ENCODE measurements at places on chromosomes 16 and 17. TPM values are rescaled to one million over a fixed set of nuclear protein-coding genes. Genes with fewer than 3 reads are reported as not detected.

Gene FBXW10B
- not detected for total RNA-seq

Gene HSD17B2
- total RNA-seq = not detected

Gene EFCAB5
- 0.18 TPM for total RNA-seq

Gene MYH2
- under 0.01 TPM for total RNA-seq

Gene PTGES3L
- 0.29 TPM for total RNA-seq

Gene SLC16A13
- total RNA-seq = 0.86 TPM

Data from myometrial cell (primary cell).